ENCODE measurements at places on chromosomes 6 and 20.

DNA sequence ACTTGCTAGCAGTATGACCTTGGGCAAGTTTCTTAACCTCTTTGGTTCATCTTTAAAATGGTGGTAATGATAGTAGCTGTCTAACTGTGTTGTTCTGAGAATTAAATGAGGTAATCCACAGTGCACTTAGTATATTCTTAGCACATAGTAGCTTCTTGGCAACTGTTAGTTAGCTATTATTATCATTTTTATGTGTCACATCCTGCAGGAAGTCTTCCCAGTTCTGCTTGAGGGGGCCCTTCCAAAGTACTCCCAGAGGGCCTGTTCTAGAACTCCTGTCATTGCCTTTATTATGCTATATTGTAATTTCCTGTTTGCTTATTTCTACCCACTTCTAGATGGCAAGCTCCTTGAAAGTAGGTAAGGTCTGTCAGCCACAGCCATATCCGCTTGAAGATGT, 30.6 kb downstream of the ANKS1A start:
- no peak for DNase-seq

DNA sequence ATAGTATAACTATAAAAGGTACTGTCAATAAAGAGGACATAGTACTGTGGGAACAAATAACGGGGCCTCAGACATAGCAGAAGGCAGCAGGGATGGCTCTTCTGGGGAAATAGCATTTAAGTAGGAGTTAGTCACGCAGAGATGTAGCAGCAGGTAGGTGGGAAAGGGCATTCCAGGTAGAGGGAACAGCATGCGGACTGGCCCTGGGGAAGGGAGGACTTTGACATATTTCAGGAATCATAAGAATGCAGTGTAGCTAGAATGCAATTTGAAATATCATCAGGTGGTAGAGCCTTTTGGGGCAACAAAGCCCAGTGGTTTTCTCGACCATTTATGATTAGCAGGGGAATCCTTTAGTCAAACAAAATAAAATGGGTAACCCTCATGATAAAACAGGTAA, 191.1 kb downstream of the SLC24A3 start:
- DNase-seq: no peak

DNA sequence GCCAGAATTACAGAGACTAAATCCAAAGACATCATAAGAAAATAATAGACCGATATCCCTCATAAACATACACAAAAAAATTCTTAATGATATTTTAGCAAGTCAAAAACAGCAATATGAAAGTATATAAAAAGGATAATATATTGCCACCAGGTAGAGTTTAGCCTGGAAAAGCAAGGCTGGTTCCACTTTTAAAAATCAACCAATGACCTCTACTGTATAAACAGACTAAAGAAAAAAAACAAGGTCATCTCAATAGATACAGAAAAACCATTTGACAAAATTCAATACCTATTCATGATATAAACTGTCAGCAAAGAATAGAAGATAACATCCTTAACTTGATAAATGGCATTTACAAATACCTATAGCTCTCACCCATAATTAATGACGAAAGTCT, 9.7 kb downstream of the SERINC1 start:
- DNase-seq: no peak

- no peak for DNase-seq
Observed at GRCh38 chr20:57062696-57063270, 203.7 kb downstream of the BMP7 start.

GRCh38 chr6:20699402-20699801, 165.1 kb downstream of the CDKAL1 start:
- DNase-seq: no peak

Measured in psoas muscle (tissue), 8 donors.